Aorta (tissue), 5 donors: ENCODE measurements at places on chromosomes 2 and 18. TPM values are rescaled to one million over a fixed set of nuclear protein-coding genes. Genes with fewer than 3 reads are reported as not detected.
A peak's percentile ranks its signal among the peaks of the same experiment; 100 is the strongest.

- peaks cover 2% of the 10 kb centered on the region for H3K36me3 ChIP-seq
- H3K27me3 ChIP-seq = no peaks in the 10 kb centered on the region
- H3K4me3 ChIP-seq = no peak overlapping the region
- no peak overlapping the region for H3K27ac ChIP-seq
- no peaks in the 10 kb centered on the region for H3K4me1 ChIP-seq
Observed at GRCh38 chr2:23688486-23689130, 238.3 kb downstream of the ATAD2B start.

DNA sequence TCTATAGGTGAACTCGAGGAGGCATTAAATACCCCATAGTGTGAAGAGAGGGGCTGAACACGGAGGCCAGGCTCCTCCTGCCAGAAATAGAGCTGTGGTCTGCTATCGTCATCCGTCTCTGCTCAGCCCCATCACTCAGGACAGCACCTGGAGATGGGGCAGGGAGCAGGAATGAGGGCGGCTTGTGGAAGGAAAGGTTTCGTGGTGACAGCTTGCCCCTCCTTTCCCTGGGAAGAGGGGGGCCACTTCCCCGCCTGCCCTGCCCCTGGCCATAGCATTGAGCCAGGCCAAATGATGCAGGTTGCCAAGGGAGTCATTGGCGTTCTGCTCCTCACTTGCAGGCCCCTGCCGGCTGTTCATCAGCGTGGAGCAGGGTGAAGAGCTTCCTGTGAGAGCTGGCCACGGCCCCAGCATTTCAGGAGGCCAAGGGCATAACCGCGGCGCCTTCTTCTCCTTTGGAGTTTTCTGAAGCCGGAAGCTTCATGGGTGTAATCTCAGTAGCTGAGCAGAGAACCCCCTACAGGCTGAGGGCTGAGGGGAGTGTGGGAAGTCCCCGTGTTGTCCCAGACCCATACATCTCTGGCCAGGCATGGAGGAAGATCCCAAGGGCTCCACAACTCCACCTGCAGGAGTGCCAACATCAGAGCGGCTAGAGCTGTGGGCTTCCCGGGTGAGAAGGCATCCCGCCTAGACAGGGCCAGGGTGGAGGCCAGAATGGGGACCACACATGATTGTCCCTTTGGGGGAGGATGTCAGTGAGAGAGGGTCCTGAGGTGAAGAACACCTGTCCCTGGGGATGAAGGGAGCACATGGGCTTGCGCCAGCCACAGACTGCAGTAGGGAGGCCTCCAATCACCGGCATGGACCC is 112.5 kb upstream of the GLI2 start:
- no peaks in the 10 kb centered on the region for H3K27me3 ChIP-seq
- H3K4me3 ChIP-seq = no peak overlapping the region
- DNase-seq = peak; percentile 70
- no peak overlapping the region for H3K27ac ChIP-seq

DNA sequence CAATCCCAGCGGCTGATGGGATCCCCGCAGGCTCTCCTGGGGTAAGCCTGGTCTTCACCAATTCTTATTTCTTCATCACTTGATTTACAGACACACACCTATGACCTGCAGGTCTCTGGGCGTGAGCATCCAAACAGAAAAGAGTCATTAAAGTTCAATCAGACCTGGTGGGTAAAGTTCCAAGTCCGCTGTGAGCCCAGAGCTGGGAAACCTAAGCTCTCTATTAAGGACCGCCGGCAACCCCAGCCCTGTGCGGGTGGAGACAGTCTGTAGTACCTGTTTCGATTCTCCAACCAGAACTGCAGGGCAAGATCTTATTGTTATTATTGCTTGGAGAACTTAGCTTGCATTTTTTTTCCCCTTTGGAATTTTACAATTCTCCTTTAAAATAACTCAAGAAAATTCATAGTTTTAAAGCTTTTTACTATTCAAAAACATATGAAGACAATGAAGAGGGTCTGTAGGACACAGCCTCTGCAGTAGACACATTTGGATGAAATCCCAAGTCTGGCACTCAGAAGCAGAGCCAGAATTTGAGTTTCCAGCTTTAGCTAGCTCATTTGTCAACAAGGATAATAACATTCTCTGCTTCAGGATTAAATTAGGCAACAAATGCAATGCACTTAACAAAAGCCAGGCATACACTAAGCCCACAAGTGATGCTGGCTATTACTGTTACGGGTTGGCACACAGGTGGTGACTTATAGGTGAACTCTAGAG is 376.4 kb downstream of the INSIG2 start:
- H3K4me3 ChIP-seq = no peak overlapping the region
- no peaks in the 10 kb centered on the region for H3K4me1 ChIP-seq
- H3K27ac ChIP-seq = no peak overlapping the region
- H3K36me3 ChIP-seq = no peaks in the 10 kb centered on the region
- no peak for DNase-seq
- no peaks in the 10 kb centered on the region for H3K27me3 ChIP-seq

DNA sequence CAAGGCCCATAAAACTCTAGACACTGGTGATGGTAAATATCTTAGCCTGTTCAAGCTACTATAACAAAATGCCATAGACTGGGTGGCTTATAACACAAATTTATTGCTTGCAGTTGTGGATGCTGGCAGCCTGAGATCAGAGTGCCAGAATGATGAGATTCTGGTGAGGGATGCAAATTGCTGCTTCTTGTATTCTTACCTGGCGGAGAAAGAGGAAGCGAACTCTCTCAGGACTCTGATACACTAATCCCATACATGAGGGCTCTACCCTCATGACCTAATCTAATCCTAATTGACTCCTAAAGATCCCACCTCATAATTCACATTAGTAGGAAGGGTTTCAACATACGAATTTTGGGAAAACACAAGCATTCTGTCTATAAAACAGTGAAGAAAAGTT is 4.6 kb upstream of the IER3IP1 start:
- H3K27ac ChIP-seq = no peak overlapping the region
- no peak overlapping the region for H3K4me3 ChIP-seq
- no peaks in the 10 kb centered on the region for H3K27me3 ChIP-seq
- DNase-seq = no peak
- H3K4me1 ChIP-seq = no peaks in the 10 kb centered on the region

GRCh38 chr2:69692424-69692823 is 48.9 kb upstream of the AAK1 start:
- DNase-seq = no peak
- no peaks in the 10 kb centered on the region for H3K4me1 ChIP-seq
- no peaks in the 10 kb centered on the region for H3K36me3 ChIP-seq
- H3K4me3 ChIP-seq = no peak overlapping the region

DNA sequence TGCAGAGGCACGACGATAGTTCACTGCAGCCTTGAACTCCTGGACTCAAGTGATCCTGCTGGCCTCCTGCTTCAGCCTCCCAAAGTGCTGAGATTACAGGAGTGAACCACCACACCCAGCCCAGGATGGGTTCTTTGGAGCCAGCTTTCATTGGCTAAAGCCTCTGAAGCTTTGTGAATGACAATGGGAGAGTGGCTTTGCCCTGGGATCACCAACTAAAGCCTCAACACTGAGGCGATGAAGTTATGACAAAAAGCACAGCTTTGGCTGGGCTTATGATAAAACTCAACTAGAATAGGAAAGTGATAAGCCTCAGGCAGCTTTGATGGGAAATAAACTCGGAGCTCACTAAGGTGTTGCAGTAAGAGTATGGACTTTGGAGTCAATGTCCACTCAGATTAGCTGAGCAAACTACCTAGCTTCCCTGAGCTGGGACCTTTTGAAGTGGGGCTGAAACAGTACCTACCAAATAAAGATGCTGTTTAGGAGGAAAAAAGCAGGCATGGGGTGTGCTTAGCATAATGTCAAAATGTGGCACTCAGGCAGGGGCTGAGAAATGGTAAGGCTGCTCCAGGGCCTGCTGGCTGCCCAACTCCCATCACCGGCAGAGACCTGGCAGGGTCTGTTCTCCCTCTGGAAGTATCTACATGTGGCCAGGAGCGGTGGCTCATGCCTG is 4.3 kb downstream of the TMEM127 start:
- H3K4me1 ChIP-seq = peaks cover 3% of the 10 kb centered on the region
- H3K27me3 ChIP-seq = no peaks in the 10 kb centered on the region
- no peak for DNase-seq
- H3K36me3 ChIP-seq = no peaks in the 10 kb centered on the region
- no peak overlapping the region for H3K4me3 ChIP-seq
- no peak overlapping the region for H3K27ac ChIP-seq

DNA sequence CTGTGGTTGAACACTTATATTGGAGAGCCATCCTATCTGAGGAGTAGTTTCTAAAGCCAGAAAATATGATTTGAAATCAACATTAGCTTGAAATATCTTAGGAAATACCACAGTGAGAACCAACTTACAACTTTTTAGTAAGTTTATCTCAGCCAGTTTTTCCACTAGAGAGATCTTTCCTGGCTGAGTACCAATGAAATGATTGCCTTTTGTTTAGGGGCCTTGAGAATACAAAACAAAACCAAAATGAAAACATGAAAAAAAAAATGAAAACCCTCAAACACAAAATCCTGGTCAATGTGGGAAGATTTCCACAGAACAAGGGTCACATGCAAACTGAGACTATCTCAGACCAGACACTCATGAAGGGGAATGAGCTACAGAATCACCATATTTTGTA is 429.0 kb downstream of the SETBP1 start:
- no peaks in the 10 kb centered on the region for H3K4me1 ChIP-seq
- H3K36me3 ChIP-seq = no peaks in the 10 kb centered on the region
- H3K4me3 ChIP-seq = no peak overlapping the region
- H3K27ac ChIP-seq = no peak overlapping the region
- DNase-seq = no peak

GRCh38 chr2:44553456-44553855 is 191.7 kb downstream of the CAMKMT start:
- no peaks in the 10 kb centered on the region for H3K36me3 ChIP-seq
- H3K27ac ChIP-seq = no peak overlapping the region
- peaks cover 7% of the 10 kb centered on the region for H3K4me1 ChIP-seq
- H3K4me3 ChIP-seq = no peak overlapping the region
- DNase-seq = no peak

DNA sequence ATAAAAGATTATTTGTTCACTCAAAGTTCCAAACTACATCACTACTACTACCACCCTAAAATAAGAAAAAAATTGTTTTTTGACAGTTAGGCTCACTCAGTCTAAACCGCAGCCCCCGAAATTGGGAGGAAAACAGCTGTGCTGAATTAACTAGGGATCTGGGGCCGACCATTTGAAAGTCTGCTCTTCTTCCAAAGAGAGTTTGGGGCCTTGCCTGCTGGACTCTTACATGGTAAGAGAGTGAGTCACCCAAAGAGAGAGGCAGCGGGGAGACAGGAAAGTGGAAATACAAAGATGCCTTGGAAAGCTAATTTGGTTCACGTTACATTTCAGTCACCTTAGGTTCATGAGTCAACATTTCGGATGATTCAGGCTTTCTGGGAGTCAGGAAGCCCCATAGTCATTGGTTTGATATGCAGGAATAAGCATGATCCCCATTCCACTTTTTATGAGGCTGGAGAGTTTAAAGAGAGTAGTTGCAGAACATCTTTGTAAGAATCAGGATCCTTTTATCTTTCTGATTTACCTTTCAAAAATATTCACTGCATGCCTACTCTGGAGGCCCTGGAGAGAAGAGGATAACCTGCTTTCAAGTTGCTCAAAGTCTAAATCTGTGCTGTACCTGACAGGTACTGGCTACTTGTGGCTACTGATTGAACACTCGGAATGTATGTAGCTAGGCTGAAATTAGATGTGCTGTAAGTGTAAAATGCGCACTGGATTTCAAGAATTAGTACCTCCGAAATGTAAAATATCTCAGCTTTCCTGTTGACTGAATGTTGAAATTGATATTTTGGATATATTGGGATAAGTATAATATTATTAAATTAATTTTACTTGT is 995 bp upstream of the RTN4 start:
- no peak for DNase-seq
- peak overlapping the region; percentile 91 for H3K27ac ChIP-seq
- no peaks in the 10 kb centered on the region for H3K36me3 ChIP-seq
- H3K27me3 ChIP-seq = no peaks in the 10 kb centered on the region

DNA sequence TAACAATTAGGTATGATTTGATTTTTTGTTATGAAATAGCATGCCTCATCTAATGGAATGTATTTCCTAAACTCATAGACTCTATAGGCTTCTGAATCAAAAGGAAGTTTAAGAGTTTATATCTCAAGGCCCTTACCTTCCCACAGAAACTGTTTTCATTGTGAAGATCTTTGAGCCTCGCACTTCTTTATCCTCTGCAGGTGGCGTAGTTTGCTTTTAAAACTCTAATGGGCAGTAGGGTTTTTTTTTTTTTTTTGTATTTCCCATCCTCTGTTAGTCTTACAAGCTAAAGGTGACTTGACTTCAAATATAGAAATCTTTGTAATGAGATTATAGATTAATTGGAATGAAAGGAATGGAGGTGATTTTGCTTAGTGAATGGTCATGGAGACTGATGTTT is 28.3 kb downstream of the DYNC2LI1 start:
- peaks cover 3% of the 10 kb centered on the region for H3K36me3 ChIP-seq
- no peak overlapping the region for H3K4me3 ChIP-seq
- no peaks in the 10 kb centered on the region for H3K4me1 ChIP-seq
- no peak for DNase-seq
- H3K27ac ChIP-seq = no peak overlapping the region

The ROCK2 gene
- total RNA-seq = 119 TPM

The CCDC150 gene
- total RNA-seq = 1.6 TPM

The GKN2 gene
- not detected for total RNA-seq

The PPP1R1C gene
- total RNA-seq = 0.81 TPM

The GLB1L gene
- 2.9 TPM for total RNA-seq

The KLHL41 gene
- total RNA-seq = 0.87 TPM

The ZNF892 gene
- total RNA-seq = 8.3 TPM

The FAM161A gene
- total RNA-seq = 2.5 TPM

The MAP3K19 gene
- not detected for total RNA-seq
